ENCODE measurements at places on chromosomes 1 and 21. TPM values are rescaled to one million over a fixed set of nuclear protein-coding genes. Genes with fewer than 3 reads are reported as not detected.

The SCNM1 gene
- 69.4 TPM for total RNA-seq

The KDM5B gene
- total RNA-seq: 176 TPM

The TBX15 gene
- total RNA-seq: not detected

The ZBTB8A gene
- 0.26 TPM for total RNA-seq

The SH2D5 gene
- total RNA-seq: 0.06 TPM

The LCE1D gene
- total RNA-seq: not detected

The FGR gene
- total RNA-seq: not detected

The ENAH gene
- 0.08 TPM for total RNA-seq
